Body of pancreas (tissue), 4 donors: ENCODE measurements at places on chromosomes 2 and 18.

GRCh38 chr2:950080-950966 lies at the start of gene SNTG2:
Gene SNTG2 (plus strand): TSS chr2:950849. CDS start chr2:950997, 148 bp downstream.
- DNase-seq: peak; percentile 42

DNA sequence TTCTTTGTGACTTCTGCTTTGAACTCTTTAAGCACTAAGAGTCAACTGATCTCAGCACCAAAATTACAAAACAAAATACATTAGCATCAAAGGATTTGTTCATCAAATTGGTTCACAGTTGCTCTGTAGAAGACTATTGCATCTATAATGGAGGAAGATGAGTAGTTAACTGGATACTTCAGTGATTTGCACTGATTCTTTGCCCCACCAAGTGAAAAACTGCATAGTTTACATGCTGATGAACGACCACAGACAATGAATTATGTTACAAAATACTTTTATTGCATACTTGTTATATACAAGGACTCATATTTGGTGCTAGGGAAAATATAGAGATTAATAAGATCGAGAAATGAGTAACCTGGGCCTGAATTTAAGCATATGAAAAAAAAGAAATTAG lies 107.2 kb downstream of the SCG2 start:
- DNase-seq: no peak

GRCh38 chr18:51337406-51337805 lies 139.9 kb upstream of the MEX3C start:
- no peak for DNase-seq

GRCh38 chr2:203549406-203549805 lies 14.3 kb upstream of the RAPH1 start:
- DNase-seq: no peak

DNA sequence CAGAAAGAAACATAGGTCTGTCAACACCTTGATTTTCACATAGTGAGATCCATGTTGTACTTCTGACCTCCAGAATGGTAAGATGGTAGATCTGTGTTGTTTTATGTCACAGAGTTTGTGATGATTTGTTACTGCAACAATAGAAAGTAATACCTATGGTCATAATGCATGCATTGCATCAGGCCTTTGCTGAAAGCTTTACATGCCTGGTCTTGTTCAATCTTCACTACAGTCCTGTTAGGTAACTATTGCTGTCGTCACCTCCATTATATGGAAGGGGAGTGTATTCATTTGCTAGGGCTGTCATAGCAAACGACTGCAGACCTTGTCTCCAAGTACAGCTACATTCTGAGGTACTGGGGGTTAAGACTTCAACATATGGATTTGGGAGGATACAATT lies 243.5 kb downstream of the ANAPC1 start:
- no peak for DNase-seq

- DNase-seq: no peak
These were observed 264.1 kb upstream of the FN1 start for GRCh38 chr2:215699700-215700538.

- no peak for DNase-seq
These were observed 269.6 kb downstream of the HAUS1 start for GRCh38 chr18:46373791-46374190.

DNA sequence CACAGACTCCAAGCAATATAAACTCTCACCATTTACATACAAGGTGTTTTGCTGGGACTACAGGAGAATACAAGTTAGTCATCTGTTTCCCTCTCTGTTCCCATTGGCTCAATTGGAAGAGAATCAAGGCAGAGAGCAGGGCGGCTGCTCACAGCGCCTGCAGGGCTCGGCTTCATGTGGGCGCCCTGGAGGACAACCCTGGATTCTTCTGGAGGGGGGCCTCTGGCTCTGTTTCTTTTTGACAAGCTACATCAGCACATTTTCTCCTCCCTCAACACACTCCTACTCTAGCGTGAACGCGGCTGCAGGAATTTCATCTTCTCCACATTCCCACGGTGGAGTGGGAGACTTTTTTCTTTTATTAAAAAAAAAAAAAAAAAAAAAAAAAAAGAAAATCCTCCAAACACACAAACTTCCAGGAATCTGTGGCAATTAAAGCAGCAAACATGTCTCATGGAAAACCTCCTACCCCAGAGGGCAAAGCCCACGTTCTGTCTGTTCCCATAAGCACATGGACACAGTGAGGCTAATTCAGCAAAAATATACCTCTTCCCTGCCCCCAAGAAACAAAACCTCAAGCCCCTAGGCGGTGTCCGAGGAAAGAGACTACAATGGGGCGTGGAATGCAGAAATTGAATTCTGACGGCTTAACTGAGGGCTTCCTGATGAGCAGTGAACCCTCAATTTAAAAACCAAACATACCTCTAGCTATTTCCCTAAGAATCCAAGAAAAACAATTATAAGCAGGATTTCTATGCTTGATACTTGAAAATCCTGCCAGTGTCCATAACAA lies 50.6 kb downstream of the PARD6G start:
- no peak for DNase-seq

DNA sequence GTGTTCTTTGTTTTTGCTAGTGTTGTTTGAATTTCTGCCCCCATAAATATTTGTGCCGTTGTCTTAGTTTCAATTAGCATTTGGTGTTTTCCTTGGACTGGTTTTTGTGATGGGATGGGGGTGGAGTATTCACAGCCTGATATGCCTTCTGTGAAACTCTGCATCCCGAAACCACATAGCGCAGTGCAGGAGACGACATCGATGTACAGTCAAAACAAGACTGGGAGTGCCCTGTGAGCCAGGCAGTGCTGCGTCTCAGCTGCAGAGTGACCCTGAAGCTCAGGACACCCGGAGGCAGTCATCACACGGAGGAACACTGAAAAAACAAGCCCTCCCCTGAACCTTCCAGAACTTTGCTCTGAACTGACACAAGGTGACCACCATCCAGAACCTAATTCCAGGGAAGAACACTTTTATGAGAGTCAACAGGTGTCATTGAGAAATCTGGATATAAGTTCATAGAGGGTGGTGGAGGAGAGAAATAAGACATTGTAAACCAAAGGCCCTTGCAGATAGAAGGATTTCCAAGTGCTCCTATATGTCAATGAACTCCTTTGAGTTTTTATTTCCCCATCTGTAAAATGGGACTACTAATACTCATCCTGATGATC lies 61.2 kb upstream of the CABLES1 start:
- no peak for DNase-seq

GRCh38 chr18:47882641-47883040 lies 47.8 kb downstream of the SMAD2 start:
- no peak for DNase-seq

GRCh38 chr2:72926368-72926767 lies 9.0 kb downstream of the EMX1 start:
- no peak for DNase-seq

DNA sequence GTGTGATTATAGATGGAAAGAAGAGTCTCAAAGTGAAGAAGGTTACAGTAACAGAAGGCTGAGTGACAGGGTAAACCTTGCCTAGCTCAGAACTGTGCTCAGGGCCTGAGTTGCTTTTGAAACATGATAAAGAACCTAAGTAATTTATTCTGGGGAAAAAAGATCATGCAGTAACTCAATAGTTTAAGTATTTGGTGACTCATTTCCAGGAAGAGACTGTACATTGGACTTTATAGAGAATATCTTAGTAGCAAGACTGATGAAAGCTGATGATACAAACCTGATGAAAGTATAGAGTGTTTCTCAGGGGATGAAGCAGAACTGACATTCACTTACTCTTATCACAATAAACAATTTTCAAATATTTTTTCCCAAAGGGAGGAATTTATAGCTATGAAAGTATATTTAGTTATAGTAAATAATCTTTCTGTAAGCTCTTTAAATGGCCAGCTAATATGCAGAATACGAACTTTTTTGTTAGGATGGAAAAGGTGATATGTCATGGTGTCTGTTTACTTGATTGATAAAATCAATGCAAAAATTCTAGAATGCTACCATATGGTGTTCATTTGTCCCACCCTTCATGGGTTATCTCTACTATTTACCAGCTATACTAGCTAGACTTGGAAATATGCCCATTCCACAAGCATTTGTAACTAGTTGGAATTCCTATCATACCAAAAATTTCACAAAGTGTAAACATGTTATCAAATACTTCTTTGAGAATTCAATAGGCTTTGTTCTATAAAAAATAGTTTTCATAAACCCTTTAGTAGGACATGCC lies 1265.5 kb upstream of the ACVR2A start:
- DNase-seq: no peak

DNA sequence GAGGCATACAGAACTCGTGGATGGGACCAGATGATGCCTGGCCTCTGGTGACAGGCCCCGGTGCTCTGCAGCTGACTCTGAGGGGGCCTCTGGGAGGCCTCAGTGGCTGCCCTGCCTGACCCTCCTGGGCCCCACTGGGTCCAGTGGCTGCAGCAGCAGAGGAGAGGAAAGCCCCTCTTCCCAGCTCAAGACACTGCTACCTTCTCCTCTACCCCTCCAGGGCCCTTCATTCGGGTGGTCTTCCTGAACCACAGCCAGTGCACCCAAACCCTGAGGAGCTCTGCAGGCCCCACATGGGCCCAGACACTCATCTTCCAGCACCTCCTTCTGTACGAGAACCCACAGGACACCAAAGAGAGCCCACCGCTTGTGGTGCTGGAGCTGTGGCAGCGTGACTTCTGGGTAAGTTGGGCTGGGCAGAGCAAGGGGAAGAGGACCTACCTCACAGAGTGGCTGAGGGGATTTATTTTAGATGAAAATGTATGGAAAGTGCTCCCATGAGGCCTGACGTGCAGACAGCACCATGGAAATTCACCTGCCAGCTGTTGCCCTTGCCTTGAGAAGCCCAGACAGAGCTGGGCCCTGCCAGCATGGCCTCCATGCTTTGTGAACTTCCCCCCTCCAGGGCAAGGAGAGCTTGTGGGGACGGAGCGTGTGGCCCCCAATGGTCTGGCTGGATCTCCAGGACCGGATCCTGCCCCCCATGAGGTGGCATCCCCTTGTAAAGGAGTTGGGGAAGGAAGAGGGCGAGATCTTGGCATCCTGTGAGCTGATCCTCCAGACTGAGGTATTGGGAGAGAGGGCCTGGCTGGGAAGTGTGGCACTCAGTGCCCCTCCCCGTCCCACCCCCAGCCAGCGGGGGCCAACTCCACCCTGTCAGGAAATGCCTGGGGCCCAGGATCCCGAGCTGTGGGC lies 46.3 kb downstream of the LMAN2L start:
- no peak for DNase-seq

- DNase-seq: no peak
These were observed 24.3 kb upstream of the MOCOS start for GRCh38 chr18:36162981-36163380.
